ENCODE measurements at places on chromosomes 16 and 17. TPM values are rescaled to one million over a fixed set of nuclear protein-coding genes. Genes with fewer than 3 reads are reported as not detected.

The KRTAP4-3 gene
- not detected for polyA plus RNA-seq

The KCNJ2 gene
- polyA plus RNA-seq = not detected

The HIGD1B gene
- polyA plus RNA-seq = 2.1 TPM

The TEKT3 gene
- 0.65 TPM for polyA plus RNA-seq

The SLC13A5 gene
- polyA plus RNA-seq = not detected

The KRT25 gene
- polyA plus RNA-seq = not detected

The CPHXL2 gene
- polyA plus RNA-seq = not detected

The CYGB gene
- 9.9 TPM for polyA plus RNA-seq

The TSNAXIP1 gene
- polyA plus RNA-seq = 1.00 TPM

The TBC1D3B gene
- 0.81 TPM for polyA plus RNA-seq

The CD300LG gene
- 0.92 TPM for polyA plus RNA-seq

The CCDC78 gene
- polyA plus RNA-seq = not detected

The PYDC1 gene
- polyA plus RNA-seq = not detected

The MT4 gene
- not detected for polyA plus RNA-seq

The HSF5 gene
- polyA plus RNA-seq = not detected

The ATP2A1 gene
- 0.12 TPM for polyA plus RNA-seq

The KRT28 gene
- not detected for polyA plus RNA-seq

The PLCG2 gene
- 2.0 TPM for polyA plus RNA-seq

The CD300A gene
- polyA plus RNA-seq = 4.7 TPM

The OR1F1 gene
- not detected for polyA plus RNA-seq

The NHLRC4 gene
- 0.35 TPM for polyA plus RNA-seq

The SCIMP gene
- polyA plus RNA-seq = not detected

The IGSF6 gene
- 0.73 TPM for polyA plus RNA-seq

The SULT1A2 gene
- 2.4 TPM for polyA plus RNA-seq

The KRTAP4-5 gene
- not detected for polyA plus RNA-seq

The LITAFD gene
- not detected for polyA plus RNA-seq

The HBA1 gene
- 5.7 TPM for polyA plus RNA-seq

The PLK1 gene
- 8.2 TPM for polyA plus RNA-seq

The OTOA gene
- polyA plus RNA-seq = not detected

The ATP6V0A1 gene
- 13.1 TPM for polyA plus RNA-seq

The TMIGD1 gene
- polyA plus RNA-seq = not detected

The COG4 gene
- 30.3 TPM for polyA plus RNA-seq

The CEP112 gene
- 9.9 TPM for polyA plus RNA-seq

The ANKFN1 gene
- polyA plus RNA-seq = 0.10 TPM

The KRTAP2-2 gene
- not detected for polyA plus RNA-seq

The DNAH2 gene
- polyA plus RNA-seq = 0.08 TPM

The SEPHS2 gene
- polyA plus RNA-seq = 36.8 TPM

The WNT9B gene
- polyA plus RNA-seq = 0.05 TPM

The PRR35 gene
- not detected for polyA plus RNA-seq

The HSD11B2 gene
- polyA plus RNA-seq = 1.5 TPM

The COA3 gene
- 201 TPM for polyA plus RNA-seq

The KIF19 gene
- polyA plus RNA-seq = 0.62 TPM

All from stomach (tissue), 19 donors.